ENCODE measurements at places on chromosomes 5 and 9. TPM values are rescaled to one million over a fixed set of nuclear protein-coding genes. Genes with fewer than 3 reads are reported as not detected.

Gene CAMLG
- total RNA-seq = 34.4 TPM

Gene CARTPT
- total RNA-seq = not detected

- DNase-seq = no peak
- no peaks in the 10 kb centered on the region for H3K27me3 ChIP-seq
- H3K4me3 ChIP-seq = no peak overlapping the region
- no peaks in the 10 kb centered on the region for H3K36me3 ChIP-seq
- no peak overlapping the region for H3K27ac ChIP-seq
These were observed 2083.5 kb upstream of the C9orf72 start for GRCh38 chr9:29656641-29657406.

DNA sequence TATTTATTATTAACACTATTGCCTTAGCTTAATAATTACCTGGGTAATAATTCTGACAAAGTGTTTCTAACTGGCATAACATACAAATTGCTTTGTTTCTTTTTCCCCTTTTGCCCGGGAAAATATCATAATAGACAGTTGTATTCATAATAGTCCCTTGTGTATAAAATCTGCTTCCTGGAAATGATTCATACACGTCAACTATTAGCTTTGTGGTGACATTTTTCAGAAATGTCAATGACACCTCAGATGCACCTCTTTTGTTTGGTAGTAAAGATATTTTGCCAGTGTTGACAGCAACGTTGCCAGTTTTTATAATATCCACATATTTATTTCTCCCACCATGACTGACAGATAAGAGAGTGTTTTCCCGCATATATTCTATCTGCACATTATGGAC, 73.0 kb downstream of the RASEF start:
- no peaks in the 10 kb centered on the region for H3K27me3 ChIP-seq
- DNase-seq = no peak
- no peak overlapping the region for H3K4me3 ChIP-seq
- no peaks in the 10 kb centered on the region for H3K4me1 ChIP-seq
- H3K36me3 ChIP-seq = no peaks in the 10 kb centered on the region
- H3K27ac ChIP-seq = no peak overlapping the region

DNA sequence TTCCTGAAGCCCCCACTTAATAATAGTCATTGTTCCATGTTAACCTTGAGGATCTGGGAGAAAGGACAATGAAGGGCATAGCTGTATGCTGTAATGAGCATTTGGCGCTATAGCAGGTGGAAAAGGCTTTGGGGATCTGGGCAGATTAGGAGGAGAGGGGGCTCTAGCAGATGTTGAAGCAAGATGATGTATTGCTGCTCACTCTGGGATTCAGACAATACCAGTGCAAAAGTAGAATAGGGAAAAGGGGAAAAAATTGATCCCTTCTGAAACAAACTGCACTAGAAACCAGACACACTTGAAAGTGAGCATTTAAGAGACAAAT, 575.3 kb upstream of the MEF2C start:
- no peak overlapping the region for H3K4me3 ChIP-seq
- H3K4me1 ChIP-seq = no peaks in the 10 kb centered on the region
- H3K27me3 ChIP-seq = no peaks in the 10 kb centered on the region
- H3K36me3 ChIP-seq = no peaks in the 10 kb centered on the region
- no peak for DNase-seq
- H3K27ac ChIP-seq = no peak overlapping the region

GRCh38 chr9:93458712-93459111, 5.3 kb upstream of the FAM120AOS start:
- no peaks in the 10 kb centered on the region for H3K27me3 ChIP-seq
- no peaks in the 10 kb centered on the region for H3K36me3 ChIP-seq
- 0 out of 2 replicates have a peak overlapping the region, but pooled peaks have one; percentile 30 for H3K27ac ChIP-seq

GRCh38 chr9:132698989-132699388, 28.7 kb downstream of the GTF3C4 start:
- H3K4me3 ChIP-seq = no peak overlapping the region
- H3K27ac ChIP-seq = no peak overlapping the region
- H3K4me1 ChIP-seq = no peaks in the 10 kb centered on the region
- H3K27me3 ChIP-seq = no peaks in the 10 kb centered on the region
- H3K36me3 ChIP-seq = peaks cover 3% of the 10 kb centered on the region

Data from GM23338 (cell line).